ENCODE measurements at places on chromosomes 2 and 18.

DNA sequence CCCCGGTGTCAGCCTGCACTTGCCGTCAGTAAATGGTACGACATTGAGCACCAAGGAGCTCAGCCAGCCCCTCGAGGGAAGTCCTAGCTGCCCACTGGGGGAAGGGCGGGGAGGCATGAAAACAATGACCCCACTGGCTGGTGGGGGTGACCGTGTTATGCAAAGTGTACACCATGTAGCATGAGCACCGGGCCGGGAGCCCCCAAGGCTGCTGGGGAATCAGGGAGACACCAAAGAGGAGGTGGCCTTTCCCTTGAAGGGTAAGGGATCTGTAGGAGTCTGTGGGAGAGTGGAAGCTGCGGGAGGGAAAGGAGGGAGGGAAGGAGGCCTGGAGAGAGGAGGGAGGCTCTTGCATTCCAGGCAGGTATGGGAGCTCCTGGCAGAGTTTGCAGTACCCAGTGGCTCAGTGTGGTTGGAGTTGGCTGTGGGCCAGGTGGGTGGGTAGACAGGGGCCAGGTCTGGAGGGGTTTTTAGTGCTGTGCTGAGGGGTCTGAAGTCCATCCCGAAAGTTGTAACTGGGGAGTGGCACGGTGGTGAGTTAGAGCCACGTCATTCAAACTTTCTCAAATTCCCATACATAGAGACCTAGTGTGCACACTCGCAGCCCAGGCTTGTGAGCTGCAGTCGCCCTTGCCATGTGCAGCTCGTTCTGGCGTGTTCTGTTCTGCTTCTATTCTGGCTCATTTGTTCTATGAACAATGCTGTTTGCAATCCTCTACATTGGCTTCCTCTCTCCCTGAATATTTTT lies 22.4 kb downstream of the RRM2 start:
- no peak for DNase-seq

- DNase-seq: no peak
Observed at GRCh38 chr2:158477202-158477601, 20.4 kb downstream of the PKP4 start.

- DNase-seq: no peak
Observed at GRCh38 chr2:20939931-20940795, 103.7 kb downstream of the APOB start.

DNA sequence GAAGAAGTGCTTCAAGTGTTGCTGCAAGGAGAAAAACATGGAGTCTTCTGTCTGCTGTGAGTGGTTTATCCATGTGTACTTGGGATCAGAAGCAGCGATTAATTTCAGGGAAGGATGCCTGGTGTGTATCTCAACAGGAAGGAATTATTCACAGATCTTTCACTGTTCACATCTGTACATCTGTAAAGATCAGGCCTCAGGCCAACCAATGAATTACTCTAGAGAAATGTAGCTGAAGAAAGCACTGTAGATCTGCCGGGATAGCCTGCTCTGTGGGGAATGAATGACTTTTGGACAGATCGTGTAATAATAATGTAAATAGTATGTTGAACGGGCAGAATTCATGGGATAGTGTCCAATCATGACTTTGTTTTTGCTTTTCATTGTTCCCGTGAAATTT lies 54.0 kb upstream of the SPP2 start:
- DNase-seq: no peak

- no peak for DNase-seq
Observed at GRCh38 chr2:100606726-100607343, 44.0 kb downstream of the PDCL3 start.

GRCh38 chr2:75287624-75288316 lies 88.5 kb upstream of the TACR1 start:
- no peak for DNase-seq

DNA sequence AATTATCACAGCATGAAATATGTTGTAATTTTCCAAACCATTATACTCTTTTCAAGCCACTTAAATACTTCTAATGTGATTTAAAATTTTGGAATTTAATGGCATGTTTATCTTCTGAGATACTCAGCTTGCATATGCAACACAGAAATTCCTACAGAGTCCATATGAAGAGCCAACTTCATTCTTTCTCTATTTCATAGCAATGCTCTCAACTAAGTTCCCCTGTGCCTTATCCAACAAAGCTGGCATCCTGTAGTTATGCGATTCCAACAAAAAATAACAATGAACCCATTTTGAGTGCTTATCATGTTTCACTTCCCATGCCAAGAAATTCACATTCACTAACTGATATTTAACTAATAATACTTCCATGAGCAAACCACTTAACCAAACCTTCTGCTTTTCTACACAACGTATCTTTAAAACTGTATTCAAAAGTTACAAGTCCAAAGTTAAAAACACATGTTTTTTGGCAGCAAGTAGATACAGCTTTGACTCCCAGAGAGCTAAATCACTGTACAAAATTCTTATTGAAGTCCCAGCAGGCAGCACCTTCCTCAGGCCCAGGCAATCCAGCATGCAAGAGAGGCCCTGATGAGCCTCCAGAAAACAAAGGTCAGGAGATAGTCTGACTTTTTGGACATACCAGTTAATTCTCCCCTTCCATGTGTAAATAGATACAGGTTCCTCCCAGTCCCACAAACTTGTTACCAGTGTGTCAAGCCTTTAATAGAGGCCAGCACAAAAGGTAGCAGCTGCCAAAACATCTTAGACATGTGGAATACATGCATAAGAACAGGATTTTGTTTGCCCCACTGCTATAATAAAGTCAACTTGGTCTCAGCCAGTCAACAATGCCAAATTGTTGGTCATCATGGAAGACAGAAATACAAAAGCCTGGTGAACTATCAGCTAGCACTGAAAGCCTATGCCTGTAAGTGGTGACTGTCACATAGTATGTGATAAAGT lies 113.1 kb upstream of the WDR75 start:
- DNase-seq: no peak

DNA sequence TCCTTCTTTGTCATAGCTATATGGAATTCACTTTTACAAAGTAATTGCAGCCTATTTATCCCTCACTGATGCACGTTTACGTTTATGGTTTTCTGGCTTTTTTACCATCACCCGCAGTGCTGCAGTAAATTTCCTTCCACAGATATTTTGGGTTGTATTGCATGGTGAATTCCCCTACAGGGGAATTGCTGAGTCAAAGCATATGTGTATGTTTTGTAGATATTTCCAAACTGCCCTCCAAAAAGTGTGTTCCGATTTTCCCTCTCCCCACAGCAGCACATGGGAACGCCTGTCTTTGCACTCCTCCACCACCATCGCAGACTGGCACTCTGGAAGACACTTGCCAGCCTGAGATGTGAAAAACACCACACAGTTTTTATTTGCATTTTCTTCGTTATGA lies 80.6 kb upstream of the UXS1 start:
- DNase-seq: no peak

DNA sequence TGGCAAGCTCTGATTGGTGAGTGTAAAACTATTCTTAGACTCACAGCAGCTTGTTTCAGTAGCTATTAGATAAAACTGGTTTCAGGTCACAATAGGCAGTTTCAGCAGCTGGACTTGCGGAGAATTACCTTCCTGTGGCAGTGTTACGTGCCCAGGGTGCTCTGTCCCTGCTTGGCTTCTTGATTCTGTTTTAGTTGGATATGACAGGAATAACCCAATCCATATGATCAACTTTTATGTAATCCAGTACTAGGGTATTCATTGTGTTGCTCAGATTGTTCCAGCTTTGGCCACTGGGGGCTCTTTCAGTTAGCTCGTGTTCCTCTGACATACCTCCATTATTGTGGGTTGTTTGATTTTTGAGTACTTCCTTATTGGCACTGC lies 43.1 kb downstream of the INPP4A start:
- DNase-seq: no peak

GRCh38 chr2:208595386-208596275 lies 189.0 kb downstream of the PTH2R start:
- DNase-seq: no peak

GRCh38 chr18:68147728-68148127 lies 567.2 kb downstream of the TMX3 start:
- DNase-seq: no peak

DNA sequence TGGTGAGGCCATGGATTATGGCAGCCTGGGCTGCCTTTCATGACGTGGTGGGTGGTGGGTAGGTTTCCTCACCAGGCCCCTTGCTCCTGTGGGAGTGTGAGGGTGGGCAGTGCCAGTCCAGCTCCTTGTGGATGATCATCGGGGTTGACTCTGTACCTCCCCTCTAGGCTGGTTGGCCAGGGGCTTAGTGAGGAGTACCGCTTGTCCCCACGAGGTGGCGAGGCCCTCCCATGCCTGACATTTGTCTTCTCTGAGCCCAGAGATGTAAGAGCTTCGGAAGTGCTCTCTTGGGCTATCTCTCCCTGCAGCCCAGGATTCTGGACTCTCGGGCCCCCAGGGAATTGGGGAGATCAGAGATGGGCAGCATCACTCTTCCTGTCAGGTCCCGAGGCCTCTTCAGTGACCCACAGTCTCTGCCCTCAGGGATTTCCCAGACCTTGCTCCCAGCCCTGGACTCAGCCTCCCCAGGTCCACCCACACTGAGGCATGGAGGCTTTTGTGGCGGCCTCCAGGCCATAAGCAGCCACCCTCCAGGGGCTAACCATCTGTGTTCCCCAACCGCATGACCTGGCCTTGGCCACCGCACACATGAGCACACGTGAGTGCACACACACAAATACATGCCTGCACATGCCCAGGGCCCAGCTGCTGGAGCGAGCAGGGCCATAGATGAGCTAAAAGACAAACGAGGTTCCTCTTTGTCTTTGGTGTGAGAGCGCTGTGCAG lies 6.5 kb downstream of the SPR start:
- DNase-seq: no peak

DNA sequence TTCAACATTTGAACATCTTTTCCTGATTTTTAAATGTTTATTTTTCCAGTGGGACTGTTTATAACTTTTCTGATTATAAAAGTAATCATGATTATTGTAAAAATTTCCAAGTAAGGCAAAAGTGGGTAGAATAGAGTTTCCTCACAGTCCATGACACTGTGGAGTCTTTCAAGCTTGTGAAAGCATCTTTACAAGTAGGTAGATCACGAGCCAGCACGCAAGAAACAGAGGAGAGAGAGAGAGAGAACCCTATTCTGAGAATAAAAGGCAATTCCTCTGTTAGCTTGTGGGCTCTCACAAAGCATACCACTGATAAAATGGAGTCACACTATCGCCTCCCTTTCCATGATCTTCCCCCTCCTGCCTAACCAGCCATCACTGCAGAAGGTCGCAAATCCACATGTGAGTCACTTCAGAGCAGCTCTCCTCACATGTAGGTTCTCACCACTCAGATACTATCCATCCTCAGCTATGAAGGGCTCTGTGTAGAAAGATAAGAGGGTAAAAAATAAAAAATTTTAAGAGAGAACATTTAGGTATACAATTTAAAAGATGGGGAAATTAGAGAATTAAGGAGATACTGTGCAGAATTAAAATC lies 40.3 kb downstream of the AAK1 start:
- no peak for DNase-seq

GRCh38 chr2:220504938-220505503 lies 877.6 kb downstream of the SLC4A3 start:
- no peak for DNase-seq

DNA sequence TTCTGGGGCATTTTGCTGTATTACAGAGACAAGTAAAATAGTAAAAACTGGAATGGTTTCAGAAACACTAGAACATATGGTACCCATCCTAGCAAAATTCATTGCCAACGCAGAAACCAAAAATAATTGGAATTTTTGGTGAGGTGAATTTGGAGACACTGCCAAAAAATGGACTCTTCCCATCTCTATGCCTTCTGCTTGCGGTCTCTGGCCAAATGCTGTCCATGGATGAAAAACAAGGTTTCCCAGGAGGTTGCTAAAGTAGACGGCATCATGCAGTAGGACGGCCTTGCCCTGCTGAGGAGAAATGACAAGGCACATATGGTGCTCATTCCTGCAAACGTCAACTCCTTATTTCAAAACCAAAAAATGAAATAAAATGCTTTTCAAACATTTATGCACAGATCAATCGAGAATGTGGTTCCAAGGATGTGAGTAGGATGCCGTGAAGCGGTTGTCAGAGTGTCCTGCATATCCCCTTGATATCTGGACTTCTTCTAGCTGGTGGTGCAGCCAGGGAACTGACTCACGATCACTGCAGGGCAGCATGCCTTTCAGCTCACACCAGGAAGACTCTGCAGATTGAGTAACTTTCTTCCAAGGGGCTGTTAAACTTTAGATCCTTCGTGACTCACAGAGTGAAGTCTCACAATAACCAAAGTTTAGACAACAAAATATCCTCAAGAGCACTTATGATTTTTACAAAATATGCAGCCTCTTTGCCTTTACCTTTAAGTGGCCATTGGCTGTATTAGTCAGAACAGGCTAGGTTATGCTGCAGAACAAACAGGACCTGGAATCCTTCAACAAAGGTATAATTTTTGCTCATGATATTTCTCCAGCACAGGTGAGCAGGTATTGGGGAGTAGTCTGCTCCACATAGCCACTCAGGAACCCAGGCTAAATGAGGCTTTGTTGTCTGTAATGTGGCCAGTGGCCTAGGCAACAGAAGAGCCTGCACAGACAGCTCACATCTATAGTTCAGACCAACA lies 149.4 kb upstream of the NDUFV2 start:
- no peak for DNase-seq

- DNase-seq: no peak
Observed at GRCh38 chr18:23969664-23970063, 44.9 kb upstream of the TTC39C start.

- DNase-seq: no peak
Observed at GRCh38 chr2:100411841-100412292, 5.6 kb downstream of the CHST10 start.

- DNase-seq: no peak
Observed at GRCh38 chr2:53235836-53236582, 531.6 kb upstream of the CHAC2 start.

- DNase-seq: no peak
Observed at GRCh38 chr2:199308567-199308966, 149.2 kb downstream of the SATB2 start.

DNA sequence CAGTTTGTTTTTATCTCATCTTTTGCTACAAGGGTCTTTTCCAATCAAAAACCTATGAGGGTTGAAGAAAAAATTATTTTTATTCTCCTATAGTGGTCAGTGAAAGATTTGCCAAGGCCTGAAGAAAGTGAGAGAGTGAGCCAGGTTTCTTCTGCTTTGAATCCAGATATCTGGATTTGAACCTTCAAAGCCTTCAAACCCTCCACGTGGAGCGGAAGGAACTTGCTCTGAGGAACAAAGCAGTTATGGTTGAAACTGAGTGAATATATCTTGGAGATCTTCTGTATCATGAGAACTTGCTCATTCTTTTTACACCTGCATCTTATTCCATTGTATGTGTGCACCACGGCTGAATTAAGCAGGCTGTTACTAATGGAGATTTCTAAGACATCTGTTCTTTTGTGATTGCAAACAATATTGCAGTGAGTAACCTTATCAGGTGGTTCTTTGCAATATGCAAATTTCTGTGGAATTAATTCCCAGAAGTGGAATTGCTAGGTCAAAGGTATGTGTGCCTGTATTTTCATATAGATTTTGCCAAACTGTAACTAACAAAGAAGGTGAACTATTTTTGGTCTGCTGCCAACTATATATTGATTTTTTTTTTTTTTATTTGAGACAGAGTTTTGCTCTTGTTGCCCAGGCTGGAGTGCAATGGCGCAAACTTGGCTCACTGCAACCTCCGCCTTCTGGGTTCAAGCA lies 147.9 kb downstream of the B3GNT2 start:
- no peak for DNase-seq

- DNase-seq: no peak
Observed at GRCh38 chr2:1800716-1801388, 56.5 kb upstream of the PXDN start.
